ENCODE measurements at places on chromosomes 4 and X.

GRCh38 chr4:186746581-186746980 lies 22.9 kb upstream of the FAT1 start:
- no peak for DNase-seq

GRCh38 chr4:47798165-47798564 lies 39.7 kb downstream of the CORIN start:
- DNase-seq: no peak

DNA sequence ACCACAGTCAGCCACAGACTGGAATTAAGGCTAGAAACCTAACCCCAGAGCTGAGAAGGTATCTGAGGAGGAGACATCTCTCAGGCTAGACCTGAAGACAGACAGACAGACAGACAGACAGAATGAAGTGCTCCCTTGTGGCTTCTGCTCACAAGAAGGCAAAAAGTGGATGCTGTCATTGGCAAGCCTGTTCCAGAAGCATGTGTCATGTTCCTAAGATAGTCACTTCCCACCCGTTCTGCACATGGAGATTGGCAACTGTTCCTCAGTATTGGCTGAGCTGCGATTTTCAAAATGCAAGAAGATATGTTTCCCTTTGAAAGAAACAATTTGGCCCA lies 166.4 kb downstream of the NSUN7 start:
- no peak for DNase-seq

DNA sequence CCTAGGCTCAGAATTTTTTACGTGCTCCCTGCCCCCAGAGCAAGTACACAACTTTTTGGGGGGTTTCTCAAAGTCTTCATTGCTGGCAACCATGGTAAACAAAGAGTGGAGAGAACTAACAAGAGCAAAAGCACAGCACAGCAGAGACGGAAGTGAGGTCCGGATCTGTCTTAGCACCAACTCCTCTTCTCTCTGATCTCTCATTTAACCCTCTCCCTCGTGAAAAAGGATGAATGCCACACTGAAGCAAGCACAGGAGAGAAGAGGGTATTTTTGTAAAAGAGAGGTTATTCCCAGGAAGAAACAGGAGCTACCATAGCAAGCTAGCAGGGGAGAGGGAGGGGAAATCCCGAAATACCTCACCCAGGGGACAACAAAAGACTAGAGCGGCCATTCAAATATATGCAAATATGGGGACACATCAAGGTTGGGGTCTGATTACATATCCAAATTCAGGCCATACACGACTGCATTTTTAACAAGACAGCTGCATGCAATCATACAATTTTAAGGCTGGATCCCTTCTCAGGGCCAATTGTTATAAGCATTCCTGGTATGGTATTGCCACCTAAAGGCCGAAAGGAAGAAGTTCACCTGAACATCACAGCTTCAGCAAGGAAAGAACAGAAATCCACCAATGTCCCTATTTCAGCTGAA lies 46.6 kb downstream of the CD40LG start:
- DNase-seq: no peak

GRCh38 chr4:73705056-73705432 lies 35.3 kb upstream of the CXCL8 start:
- no peak for DNase-seq

- DNase-seq: no peak
These were observed 177.8 kb upstream of the DKK2 start for GRCh38 chr4:107213880-107214279.

GRCh38 chrX:102694749-102695148 lies 17.5 kb upstream of the GPRASP2 start:
- DNase-seq: no peak

GRCh38 chr4:40990899-40991265 lies 223.5 kb downstream of the APBB2 start:
- DNase-seq: no peak

- DNase-seq: no peak
These were observed 14.4 kb upstream of the ZNF41 start for GRCh38 chrX:47497271-47497888.

DNA sequence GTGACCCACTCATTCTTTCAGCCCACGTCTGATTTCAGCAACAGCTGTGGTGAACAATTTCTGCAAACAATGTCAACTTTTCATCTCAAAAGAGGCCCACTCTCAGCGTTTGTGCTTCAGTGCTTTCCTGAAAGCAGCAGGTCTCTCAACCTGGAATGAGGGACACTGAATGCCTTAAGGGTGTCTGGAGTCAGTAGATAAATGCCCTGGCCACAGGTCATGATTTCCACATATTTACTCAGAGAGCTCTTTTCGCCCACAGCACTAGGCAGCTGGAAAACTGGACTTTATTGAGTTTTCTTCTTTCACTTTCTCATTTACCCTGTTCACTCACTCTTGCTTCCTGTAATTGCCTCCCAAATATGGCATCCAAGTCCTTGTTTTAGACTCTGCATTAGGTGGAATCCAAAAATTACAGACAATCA lies 52.8 kb downstream of the NPFFR2 start:
- no peak for DNase-seq

- no peak for DNase-seq
These were observed 93.3 kb downstream of the YIPF7 start for GRCh38 chr4:44558031-44558605.

DNA sequence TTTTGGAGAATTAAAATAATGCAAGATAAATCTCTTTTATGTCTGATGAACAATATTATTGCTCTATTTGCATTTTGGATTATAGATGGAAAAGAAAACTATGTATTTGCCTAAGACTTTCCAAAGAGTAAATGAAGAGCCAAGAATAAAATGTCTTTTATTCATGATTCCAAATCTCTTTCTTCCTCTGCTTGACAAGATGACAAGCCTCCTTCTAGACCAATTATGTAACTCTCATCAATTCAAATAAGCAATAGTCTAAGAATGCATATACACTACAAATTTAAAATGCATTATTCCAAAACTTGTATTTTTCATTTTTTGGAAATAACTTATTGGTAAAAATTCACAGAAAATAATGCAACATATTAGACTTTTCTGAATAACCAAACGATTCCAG lies 377.3 kb downstream of the GASK1B start:
- no peak for DNase-seq

DNA sequence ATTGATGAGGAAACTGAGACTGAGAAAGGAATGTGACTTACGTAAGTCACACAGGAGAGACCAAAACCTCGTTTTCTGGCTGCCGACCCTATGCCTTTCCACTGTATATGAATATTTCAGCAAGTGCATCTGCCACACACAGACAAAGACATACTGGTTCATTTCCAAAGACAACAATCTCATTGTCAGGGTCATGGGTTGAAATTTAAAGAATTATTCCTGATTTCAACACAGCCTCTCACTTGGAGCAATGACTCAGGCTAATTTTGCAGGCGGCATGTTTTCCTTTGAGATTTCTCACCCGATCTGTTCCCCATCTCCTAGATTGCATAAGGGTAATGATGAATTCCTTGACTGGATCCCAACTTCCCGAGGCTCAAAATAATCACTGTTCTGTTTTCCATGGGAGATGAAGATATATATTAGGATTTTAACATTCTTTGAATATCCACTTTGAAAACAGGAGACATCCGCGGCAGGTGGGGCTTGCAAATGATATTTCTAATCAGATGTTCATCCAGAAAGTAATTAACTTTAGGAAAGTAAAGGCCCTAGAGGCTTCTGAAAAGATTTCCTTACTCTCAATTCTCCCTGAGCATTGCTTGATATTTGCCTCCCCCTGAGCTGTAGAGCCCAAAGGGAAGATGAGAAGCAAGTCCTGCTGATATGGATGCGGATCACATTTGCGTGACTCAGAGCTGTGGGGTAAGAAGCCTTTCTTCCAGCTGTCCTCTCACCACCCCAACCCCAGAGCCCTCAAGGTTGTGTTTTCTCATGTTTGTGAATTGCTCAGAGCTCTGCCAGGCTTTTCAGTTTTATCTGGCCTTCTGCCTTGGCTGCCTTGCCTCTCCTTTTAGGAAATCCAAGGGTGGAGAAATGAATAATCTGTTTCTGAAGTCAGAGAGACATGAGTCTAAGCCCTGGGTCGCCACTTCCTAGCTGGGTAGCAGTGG lies 361.1 kb upstream of the BOD1L1 start:
- DNase-seq: no peak

GRCh38 chrX:7828594-7828993 lies 14.4 kb upstream of the VCX start:
- no peak for DNase-seq

DNA sequence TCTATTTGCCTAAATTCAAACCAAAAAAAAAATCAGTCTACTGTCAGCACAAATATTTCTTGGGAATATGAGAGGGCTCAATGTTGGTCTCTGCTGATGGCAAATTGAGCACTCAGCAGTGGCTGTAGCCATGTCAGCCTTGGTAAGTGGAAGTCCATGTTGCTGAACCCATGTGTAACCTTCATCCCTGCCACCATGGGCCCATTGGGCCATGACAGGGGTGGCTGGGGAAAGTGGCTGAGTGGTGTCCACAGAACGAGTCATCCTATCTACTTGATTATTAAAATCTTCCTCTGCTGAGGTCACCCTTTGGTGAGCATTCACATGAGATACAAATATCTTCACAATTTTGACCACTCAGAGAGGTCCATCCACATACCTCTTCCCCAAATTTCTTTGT lies 56.8 kb upstream of the FAM9B start:
- DNase-seq: no peak

DNA sequence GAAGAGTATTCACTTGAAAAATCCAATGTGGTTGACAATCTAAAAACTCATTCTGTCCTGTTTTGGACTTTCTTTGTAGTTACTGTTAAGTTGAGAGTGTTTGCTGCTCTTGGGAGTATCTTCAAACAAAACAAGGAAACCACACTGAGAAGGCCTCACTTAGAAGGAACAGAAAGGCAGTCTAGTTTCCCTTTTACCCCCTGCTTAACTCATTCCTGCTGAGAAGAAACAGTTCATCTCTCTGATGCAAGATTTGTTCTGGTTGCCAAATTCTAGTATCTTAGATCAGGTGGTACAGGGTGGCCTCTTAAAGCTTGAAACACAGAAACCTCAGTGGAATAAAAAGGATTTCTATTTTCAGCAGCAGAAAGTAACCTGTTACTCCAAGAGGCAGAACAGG lies 41.4 kb downstream of the GUCY2F start:
- DNase-seq: no peak

GRCh38 chr4:8272472-8273428 lies 3.2 kb downstream of the HTRA3 start:
- DNase-seq: no peak

DNA sequence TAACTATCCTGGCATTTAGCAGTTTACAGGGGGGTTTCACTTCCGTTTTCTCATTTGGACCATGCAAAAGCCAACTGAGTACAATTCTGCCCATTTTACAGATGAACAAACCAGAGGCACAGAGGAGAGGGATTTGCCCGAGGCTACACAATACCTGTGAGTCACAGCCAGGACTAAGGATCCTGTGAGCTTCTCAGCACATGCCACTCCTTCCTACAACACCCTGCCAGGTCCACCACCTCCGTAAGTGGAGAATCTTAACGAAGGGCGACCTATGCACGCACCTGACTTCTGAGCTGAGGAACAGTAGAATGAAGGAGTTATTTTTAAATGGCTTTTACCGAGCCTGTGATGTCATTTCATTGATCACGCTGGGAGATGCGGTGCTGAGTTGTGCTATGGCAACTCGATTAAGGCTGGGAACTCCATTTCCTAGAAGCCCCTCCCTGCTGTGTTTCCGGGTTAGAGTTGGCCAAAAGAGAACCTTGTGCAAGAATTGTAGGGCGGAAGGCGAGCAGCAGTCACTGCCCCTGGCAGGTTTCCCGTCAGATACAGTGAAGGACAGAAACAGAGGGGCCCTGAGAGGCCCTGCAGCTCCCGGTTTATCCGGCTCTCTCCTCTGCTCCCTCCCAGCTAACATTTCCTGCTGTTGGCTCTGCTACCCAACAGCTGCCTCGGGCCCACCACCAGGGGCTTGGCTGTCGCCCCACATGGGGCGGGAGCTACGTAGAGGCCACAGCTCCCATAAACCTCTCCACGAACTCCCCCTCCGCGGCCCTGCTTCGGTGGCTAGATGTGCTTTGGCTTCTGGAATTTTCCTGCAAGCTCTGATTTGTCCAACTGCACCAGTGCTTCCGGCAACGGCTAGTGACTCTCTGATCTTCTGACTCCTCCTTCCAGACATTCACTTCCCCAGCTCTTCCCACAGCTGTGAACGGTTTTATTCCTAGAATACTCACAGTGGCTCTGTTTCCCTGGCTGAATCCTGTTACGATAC lies 75.1 kb upstream of the USP9X start:
- DNase-seq: no peak

DNA sequence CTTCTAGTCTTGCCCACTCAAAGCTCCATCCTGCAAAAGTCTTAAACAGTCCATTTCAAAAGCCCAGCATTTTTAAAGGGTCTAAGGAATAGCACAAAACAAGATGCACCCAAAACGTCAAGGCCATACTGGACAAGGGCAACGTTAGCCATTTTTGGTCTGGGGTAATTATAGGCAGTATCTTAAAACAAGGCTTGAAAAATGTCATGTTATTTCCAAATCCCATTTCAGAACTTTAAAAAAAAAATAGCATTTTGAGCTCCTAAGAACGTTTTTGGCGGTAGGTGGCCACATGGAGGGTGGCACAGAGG lies 584 bp upstream of the TMEM165 start:
- no peak for DNase-seq

GRCh38 chrX:131288738-131289511 lies at the start of gene IGSF1:
Gene IGSF1, minus strand, starts transcription at chrX:131289306. Its CDS starts 2,632 bp downstream, at chrX:131286674.
- no peak for DNase-seq

GRCh38 chr4:177957596-177958360 lies 515.5 kb upstream of the AGA start:
- DNase-seq: no peak

GRCh38 chr4:22754116-22754515 lies 61.4 kb downstream of the GBA3 start:
- no peak for DNase-seq

GRCh38 chr4:146469022-146469421 lies 52.7 kb downstream of the SLC10A7 start:
- DNase-seq: no peak

- DNase-seq: no peak
These were observed 123.9 kb upstream of the GC start for GRCh38 chr4:71907782-71908181.

DNA sequence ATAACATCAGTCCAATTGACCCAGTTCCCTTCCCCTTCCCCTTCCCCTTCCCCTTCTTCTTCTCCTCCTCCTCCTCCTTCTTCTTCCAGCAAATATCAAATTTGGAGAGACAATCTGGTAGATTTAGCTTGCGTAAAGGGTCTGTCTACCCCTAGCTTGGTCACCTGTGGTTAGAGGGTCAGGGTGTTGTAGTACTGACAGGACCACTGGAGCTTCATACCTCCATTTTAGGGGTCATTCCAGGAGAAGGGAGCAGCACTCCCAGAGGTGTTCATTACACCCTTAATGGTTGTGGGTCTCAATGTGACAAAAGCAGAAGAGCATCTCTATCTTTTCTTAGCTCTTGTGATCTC lies 3.7 kb upstream of the FGB start:
- DNase-seq: no peak

DNA sequence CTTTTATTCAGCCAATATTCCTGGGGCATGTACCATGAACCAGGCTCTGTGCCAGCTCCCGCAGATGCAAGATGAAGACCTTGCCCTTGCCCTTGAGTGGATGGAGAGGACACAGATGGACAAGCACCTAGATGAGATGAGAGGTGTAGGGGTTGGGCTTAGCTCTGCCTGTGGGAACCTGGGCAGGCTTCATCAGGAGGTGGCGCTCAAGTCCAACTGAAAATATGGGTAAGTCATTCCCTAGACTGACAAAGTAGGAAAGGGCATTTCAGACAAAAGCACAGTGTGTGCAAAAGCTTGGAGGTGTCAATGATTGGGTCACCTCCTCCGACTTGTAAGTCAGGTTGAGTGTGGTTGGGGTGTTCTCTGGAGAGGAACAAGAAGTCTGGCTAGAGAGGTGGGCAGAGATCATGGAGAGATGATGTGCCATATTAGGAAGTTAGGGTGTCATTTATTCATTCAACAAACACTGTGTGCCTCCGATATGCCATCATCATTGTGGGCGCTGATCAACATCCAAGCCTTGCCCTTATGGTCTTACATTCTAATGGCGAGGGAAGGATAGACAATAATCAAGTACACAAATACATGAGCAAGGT lies 64.6 kb downstream of the ANAPC4 start:
- no peak for DNase-seq
